Progenitor cell of endocrine pancreas (in vitro differentiated cells): ENCODE measurements at places on chromosomes 6 and 20. TPM values are rescaled to one million over a fixed set of nuclear protein-coding genes. Genes with fewer than 3 reads are reported as not detected.

The LHFPL5 gene
- total RNA-seq = not detected in 2 replicates

DNA sequence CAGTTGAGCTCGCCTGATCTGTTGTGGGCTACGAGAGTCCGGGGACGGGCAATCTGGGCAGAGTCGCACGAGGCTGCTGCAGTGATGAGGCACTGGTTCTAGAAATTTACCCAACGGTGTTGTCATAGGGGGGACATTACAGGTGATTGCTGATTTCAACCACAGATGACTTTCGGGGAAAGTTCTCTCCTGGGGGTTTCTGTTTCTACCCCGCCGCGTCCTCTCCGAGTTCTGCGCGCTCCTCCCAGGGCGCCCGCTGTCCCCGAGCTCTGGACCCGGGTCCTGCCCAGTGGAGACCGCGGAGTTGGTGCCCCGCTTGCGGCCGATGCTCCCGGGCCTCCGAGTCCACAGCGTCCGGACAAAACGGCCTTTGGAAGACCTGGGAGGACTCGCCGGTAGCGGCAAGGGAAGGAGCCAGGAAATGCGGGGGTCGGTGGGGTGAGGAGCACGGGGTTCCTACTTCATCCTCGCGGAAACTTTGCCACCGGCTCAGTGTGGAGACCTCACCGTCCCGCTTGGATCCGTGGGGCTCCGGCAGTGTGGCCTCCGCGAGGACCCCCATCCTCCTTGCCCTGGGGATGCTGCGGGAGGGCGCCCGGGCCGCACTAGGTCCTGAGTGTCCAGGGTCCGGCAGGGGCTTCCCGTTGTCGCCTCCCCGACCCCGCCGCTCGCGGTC, 12.3 kb upstream of the RAET1L start:
- no peaks in the 10 kb centered on the region for H3K36me3 ChIP-seq
- no peak for DNase-seq
- peaks cover 5% of the 10 kb centered on the region for H3K4me1 ChIP-seq
- no peak overlapping the region for H3K27ac ChIP-seq

DNA sequence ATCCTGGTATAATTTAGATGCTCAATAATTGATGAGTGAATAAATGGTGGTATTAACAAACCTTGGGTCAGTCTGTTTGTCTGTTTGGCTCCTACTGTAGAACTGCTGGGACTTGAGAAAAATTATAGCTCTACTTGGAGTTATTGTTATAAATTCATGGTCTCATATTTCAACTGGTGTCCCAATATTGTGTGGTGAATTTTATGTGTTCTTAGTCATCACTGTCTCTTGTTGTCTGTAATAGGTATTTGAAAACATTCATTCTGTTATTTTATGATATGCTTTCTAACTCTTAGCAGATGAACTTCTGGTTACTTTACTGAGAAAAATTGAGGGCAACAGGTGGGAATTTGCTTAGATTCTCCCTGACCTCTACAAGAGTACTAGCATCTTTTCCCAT, 221.4 kb downstream of the CDKAL1 start:
- peaks cover 4% of the 10 kb centered on the region for H3K36me3 ChIP-seq
- H3K27me3 ChIP-seq = no peaks in the 10 kb centered on the region
- no peak overlapping the region for H3K27ac ChIP-seq
- no peak for DNase-seq

The HLA-G gene
- 0.38 TPM in 1 of 2 replicates, not detected in the other for total RNA-seq

GRCh38 chr6:73556836-73557235, 36.0 kb upstream of the EEF1A1 start:
- H3K4me1 ChIP-seq = peaks cover 14% of the 10 kb centered on the region
- no peak for DNase-seq
- H3K36me3 ChIP-seq = no peaks in the 10 kb centered on the region
- H3K4me3 ChIP-seq = no peak overlapping the region
- no peak overlapping the region for H3K27ac ChIP-seq

GRCh38 chr6:17905611-17906592, 81.5 kb downstream of the KIF13A start:
- H3K4me1 ChIP-seq = peaks cover 3% of the 10 kb centered on the region
- no peak overlapping the region for H3K4me3 ChIP-seq
- H3K27ac ChIP-seq = no peak overlapping the region
- no peaks in the 10 kb centered on the region for H3K36me3 ChIP-seq
- H3K27me3 ChIP-seq = no peaks in the 10 kb centered on the region

DNA sequence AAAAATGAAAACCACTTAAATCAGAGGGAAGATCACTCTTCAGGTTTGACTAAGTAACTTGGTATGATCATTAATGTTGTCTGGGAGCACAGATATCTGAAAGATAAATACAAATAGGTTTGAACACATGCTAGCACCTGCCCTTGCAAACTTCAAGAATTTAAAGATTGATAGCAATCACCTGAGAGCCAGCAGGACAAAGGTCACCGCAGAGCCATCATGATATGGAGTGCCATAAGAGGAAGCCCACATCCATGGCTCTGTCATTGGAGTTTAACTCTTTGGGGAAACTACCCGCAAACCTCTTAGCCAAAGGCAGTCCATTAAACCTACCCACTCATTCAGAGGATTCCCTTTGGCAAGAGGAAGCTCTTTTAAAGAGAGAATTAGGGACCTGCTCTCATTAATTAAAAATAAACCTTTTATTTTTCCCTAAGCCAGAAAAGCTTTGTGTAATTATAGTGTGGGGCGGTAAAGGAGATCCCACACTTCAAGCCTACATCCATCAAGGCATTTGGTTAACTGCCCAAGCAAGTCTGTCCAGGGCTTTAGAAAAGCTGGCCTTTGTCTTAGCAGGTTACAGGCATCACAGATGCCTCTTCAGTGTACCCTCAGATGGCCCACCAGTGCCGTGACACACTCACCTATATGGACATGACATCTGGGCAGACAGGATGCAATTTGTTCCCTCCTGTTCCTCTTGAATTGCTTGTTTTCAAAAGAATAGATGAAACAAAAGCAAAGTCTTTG, 73.0 kb downstream of the SASH1 start:
- H3K4me1 ChIP-seq = peaks cover 25% of the 10 kb centered on the region
- no peak overlapping the region for H3K4me3 ChIP-seq
- H3K36me3 ChIP-seq = peaks cover 2% of the 10 kb centered on the region
- H3K27me3 ChIP-seq = no peaks in the 10 kb centered on the region
- no peak for DNase-seq
- H3K27ac ChIP-seq = no peak overlapping the region

GRCh38 chr6:129659590-129660345, 50.2 kb downstream of the ARHGAP18 start:
- no peak overlapping the region for H3K4me3 ChIP-seq
- no peak overlapping the region for H3K27ac ChIP-seq
- H3K27me3 ChIP-seq = no peaks in the 10 kb centered on the region

The CDH22 gene
- 0.14 and 0.20 TPM in 2 replicates for total RNA-seq
